ENCODE measurements at places on chromosomes 13 and 19. TPM values are rescaled to one million over a fixed set of nuclear protein-coding genes. Genes with fewer than 3 reads are reported as not detected.

- peaks cover 4% of the 10 kb centered on the region for H3K4me1 ChIP-seq
- H3K27me3 ChIP-seq, result no peaks in the 10 kb centered on the region
- no peak overlapping the region for H3K4me3 ChIP-seq
- H3K27ac ChIP-seq, result no peak overlapping the region
- no peak for DNase-seq
- 0 out of 2 replicates have a peak, but pooled peaks cover 2% of the 10 kb centered on the region for H3K36me3 ChIP-seq
Measured at GRCh38 chr19:10899151-10899653, 27.8 kb downstream of the CARM1 start.

DNA sequence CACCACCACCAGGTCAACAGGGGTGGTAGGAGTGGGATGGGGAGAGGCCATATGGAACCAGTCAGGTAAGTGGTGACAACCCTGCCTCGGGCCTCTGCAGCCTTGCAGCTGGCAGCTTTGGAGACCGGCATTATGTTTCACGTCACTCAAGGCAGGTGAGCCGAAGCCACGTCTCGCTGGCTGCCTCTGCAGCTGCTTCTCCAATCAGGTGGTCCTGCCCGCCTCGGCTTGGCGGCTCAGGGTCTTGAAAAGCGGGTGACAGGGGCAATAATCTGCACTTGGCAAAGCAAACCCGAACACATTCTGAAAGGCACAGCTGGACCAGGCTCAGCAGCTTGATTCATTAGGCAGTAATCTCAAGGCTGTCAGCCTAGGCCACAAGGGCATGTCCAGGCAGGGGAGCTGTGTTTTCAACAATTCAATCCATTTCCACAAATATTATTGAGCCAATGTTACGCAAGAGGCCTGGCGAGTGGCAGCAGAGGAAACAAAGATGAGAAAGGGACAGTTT lies 77.4 kb upstream of the PCDH8 start:
- DNase-seq, result peak; percentile 90
- peak overlapping the region; percentile 99 for H3K27ac ChIP-seq
- peaks cover 79% of the 10 kb centered on the region for H3K4me1 ChIP-seq
- no peaks in the 10 kb centered on the region for H3K27me3 ChIP-seq
- no peak overlapping the region for H3K4me3 ChIP-seq

The LILRB4 gene
- total RNA-seq, result not detected

The ZNF442 gene
- total RNA-seq, result 5.4 TPM

GRCh38 chr13:66830940-66831716 lies 399.0 kb downstream of the PCDH9 start:
- DNase-seq, result no peak
- H3K36me3 ChIP-seq, result no peaks in the 10 kb centered on the region
- no peaks in the 10 kb centered on the region for H3K27me3 ChIP-seq
- peaks cover 29% of the 10 kb centered on the region for H3K4me1 ChIP-seq

DNA sequence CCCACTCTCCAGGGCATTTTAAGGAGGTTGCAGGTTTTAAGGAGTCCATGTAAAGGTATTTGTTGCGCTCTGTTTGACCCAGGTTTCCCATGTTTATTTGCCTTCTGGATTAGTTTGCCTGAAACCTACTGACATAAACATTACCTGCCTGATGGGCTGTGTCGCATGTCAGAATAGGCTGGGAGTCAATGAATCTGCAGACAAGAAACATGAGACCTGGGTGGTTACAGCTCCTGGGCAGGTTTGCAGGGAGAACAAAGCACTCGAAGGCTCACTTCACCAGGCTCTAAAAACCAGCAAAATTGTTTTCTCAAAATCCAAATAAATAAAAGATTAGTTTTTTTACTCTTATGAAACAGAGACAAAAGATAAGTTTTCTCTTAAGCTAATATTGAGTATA lies 114.4 kb upstream of the SERTM1 start:
- DNase-seq, result no peak
- no peaks in the 10 kb centered on the region for H3K36me3 ChIP-seq
- H3K27me3 ChIP-seq, result peaks cover 2% of the 10 kb centered on the region
- no peak overlapping the region for H3K4me3 ChIP-seq
- H3K4me1 ChIP-seq, result no peaks in the 10 kb centered on the region
- H3K27ac ChIP-seq, result no peak overlapping the region

DNA sequence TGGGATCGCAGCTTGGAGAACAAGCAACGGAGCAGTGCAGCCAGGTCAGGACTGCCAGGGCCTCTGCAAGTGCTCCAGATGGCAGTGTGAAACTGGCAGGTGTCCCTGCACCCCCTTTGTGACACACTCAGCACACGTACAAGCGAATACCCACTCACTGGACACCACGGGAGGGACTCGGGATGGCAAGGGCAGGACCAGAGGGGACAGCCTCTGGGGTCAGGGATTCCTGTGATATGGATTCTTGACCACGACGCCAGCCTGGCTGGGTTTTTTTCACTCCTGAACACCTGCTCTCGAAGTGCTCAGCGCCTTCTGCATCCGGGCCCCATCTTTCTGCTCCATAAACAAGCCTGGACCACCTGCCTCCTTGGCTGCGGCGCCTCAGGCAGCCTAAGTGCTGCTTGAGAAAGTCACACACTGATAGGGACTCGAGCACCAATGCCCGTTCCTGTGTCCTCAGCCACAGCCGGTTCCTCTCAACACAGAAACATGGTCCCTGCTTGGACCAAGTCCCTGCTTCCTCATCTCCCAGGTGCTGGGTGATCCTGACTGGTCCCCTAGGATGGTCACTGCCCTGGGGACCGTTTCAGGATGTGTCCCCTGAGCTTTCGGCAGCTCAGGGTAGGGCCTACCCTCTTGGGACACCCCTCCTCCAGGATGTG lies 22.0 kb downstream of the ELAVL1 start:
- H3K27ac ChIP-seq, result no peak overlapping the region
- no peaks in the 10 kb centered on the region for H3K4me1 ChIP-seq
- H3K4me3 ChIP-seq, result no peak overlapping the region
- H3K36me3 ChIP-seq, result peaks cover 37% of the 10 kb centered on the region
- H3K27me3 ChIP-seq, result no peaks in the 10 kb centered on the region

- no peaks in the 10 kb centered on the region for H3K36me3 ChIP-seq
- H3K4me1 ChIP-seq, result no peaks in the 10 kb centered on the region
- no peaks in the 10 kb centered on the region for H3K27me3 ChIP-seq
- DNase-seq, result no peak
- no peak overlapping the region for H3K4me3 ChIP-seq
- H3K27ac ChIP-seq, result no peak overlapping the region
Measured at GRCh38 chr13:24632382-24633121, 47.7 kb upstream of the ATP12A start.

- no peak overlapping the region for H3K4me3 ChIP-seq
- no peaks in the 10 kb centered on the region for H3K4me1 ChIP-seq
Measured at GRCh38 chr13:50627111-50627510, 216.4 kb downstream of the DLEU7 start.

- DNase-seq, result no peak
- H3K4me1 ChIP-seq, result no peaks in the 10 kb centered on the region
- no peaks in the 10 kb centered on the region for H3K27me3 ChIP-seq
- H3K36me3 ChIP-seq, result no peaks in the 10 kb centered on the region
- no peak overlapping the region for H3K4me3 ChIP-seq
- no peak overlapping the region for H3K27ac ChIP-seq
Measured at GRCh38 chr13:113147206-113147605, 11.2 kb upstream of the PROZ start.

The FCER2 gene
- total RNA-seq, result not detected
